ENCODE measurements at places on chromosomes 7 and 10.

GRCh38 chr10:51063659-51064535 is 10.4 kb upstream of the PRKG1 start:
- peak; percentile 70 for DNase-seq

DNA sequence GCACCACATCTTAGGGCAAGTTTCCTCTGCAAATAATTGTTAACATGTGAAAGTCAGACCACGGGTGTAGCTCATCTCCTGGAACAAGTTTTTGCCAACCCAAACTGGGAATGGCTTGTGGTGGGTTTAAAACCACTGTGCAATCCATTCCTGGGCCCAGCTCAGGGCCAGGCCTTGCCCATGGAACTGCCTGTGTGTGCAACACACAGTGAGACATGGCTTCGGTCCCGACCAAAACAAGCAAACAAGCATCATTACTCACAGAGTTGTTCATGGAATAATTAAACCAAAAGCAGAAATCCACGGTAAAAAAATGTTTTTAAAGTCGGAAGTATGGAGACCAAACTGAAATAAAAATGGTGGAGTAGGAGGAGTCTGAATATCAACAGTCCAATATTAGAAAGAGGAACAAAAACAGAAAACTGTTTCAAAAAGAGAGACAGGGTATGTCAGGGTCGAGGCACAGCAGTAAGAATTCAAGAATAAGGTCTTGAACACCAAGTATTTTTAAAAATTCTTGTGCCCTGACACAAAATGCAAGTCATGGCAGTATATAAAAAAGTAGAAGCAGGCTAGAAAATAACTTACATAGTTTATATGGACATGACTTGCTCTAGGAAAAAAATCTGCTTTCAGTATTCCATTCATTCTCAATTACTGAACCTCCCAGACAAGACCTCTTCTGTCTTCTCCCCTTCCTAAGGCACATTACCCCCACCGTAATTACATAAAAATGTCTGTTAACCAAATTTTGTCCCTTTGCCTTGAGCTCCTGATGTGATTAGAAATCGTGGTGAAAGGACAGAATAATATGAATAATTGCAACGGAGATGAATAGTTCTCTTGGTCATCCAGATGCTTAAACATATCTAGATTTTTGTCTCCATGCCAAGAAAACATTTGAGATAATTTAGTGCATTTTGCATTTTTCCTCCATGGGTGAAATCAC is 88.4 kb downstream of the FAS start:
- DNase-seq: no peak

DNA sequence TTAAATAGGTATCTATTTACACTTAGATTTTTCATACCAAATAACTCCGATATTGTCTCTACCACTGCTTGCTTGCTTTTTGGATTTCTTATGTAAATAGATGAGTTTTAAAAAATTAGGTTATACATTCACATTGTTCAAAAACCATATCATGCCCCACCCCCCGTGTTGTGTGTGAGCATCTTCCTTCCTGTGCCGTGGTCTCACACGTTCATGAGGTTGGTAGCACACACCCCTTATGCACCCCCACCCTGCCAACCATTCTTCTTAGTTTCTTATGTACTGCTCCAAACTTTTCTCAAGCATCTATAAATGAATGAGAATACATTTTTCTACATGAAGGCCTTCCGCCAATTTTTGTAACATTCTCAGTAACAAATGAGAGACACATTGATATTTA is 115.6 kb downstream of the FANK1 start:
- DNase-seq: no peak

GRCh38 chr7:116956477-116956804 is 3.1 kb downstream of the ST7 start:
- DNase-seq: no peak

- no peak for DNase-seq
Observed at GRCh38 chr7:92837000-92837749, 802 bp upstream of the CDK6 start.

- no peak for DNase-seq
Observed at GRCh38 chr7:30451539-30452279, 26.9 kb downstream of the NOD1 start.

DNA sequence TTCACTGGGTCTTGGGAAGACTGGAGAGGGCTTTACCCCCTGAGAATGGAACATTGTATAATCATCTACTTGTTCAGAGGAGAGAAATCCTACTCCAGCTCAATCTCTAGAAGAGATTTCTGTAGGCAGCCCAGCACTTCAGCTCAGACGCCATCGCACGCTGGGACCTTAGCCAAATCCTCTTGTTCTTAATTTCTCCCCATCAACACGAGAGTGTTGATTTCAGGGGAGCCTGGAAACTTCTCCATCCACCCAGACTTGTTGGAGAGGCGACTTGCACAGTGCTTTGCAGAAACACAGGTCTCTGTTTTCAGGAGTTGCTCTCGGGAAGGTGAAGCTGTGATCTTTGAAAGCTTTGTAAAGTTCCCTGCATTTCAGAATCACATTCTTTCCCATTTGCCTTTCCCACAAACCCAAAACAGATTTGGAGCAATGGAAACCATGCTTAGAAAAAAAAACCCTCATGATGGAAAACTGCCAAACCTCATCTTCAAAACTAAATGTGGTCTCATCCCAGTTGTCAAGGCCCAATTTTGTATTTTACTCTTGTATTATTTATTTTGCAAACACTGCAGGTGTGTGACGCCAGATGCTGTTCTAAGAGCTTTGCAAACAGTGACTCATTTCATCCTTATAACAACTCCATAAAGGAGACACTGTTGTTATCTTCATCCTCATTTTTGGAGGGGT is 60.9 kb downstream of the CALML3 start:
- DNase-seq: no peak

GRCh38 chr7:121329191-121330052 is 622 bp downstream of the WNT16 start:
- peak; percentile 79 for DNase-seq

DNA sequence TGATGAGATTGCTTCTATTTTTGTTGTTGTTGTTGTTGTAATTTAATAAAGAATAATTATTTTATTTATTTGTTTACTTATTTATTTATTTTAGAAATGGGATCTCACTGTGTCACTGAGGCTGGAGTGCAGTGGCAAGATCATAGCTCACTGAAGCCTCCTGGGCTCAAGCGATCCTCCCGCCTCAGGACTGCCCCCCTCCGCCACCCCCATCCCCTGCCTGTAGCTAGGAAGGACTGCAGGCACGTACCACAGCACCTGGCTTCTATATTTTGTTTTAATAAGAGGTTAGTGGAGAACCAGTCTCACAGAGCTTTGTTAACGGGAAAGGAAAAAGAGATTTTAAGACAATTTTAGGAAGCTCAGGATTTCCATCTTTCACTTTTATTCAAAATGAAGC is 19.5 kb upstream of the SMC3 start:
- peak; percentile 57 for DNase-seq

DNA sequence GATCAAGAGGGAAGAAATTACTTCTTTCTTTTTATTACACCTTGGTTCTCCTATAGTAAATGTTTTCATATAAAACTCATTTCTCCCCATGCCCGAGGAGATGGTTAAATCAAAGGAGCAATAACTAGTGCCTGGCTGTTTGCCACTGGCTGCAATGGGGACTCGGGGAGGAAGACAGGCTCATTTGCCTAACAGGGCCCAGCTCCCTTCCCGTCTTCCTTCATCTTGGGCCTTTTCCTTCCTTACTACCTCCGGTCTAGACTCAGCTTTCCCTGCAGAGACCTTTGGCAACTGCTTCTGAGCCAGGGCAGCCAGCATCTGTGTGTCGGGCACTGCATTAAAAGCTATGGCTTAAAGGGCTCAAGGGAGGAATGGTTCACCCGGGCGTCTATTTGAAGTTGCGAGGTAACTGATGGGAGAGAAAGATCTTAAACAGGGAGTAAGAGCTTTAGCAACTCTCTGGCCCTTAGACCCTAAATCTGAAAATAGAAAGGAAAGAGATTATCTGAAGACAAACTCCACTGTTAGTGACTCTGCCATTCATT is 63.5 kb downstream of the CALD1 start:
- no peak for DNase-seq

DNA sequence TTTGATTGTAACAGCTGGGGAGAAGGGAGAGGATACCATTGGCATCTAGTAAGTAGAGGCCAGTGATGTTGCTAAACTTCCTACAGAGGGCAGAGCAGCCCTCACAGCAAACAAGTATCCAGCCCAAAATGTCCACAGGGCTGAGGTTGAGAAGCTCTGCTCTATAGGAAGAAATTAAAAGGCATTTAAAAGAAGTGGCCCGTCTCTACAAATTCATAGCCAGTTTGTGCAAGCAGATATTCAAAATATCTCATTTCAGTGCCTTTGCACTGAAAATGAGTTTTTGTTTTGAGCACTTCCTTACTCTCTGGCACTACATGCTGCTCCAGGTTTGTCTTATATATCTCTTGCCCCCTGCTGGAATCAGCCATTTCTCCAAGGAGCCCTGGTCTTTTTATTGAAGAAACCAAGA is 330.0 kb downstream of the BBS9 start:
- peak; percentile 80 for DNase-seq

All from GM23338 (cell line).